ENCODE measurements at places on chromosomes 2 and 18.

DNA sequence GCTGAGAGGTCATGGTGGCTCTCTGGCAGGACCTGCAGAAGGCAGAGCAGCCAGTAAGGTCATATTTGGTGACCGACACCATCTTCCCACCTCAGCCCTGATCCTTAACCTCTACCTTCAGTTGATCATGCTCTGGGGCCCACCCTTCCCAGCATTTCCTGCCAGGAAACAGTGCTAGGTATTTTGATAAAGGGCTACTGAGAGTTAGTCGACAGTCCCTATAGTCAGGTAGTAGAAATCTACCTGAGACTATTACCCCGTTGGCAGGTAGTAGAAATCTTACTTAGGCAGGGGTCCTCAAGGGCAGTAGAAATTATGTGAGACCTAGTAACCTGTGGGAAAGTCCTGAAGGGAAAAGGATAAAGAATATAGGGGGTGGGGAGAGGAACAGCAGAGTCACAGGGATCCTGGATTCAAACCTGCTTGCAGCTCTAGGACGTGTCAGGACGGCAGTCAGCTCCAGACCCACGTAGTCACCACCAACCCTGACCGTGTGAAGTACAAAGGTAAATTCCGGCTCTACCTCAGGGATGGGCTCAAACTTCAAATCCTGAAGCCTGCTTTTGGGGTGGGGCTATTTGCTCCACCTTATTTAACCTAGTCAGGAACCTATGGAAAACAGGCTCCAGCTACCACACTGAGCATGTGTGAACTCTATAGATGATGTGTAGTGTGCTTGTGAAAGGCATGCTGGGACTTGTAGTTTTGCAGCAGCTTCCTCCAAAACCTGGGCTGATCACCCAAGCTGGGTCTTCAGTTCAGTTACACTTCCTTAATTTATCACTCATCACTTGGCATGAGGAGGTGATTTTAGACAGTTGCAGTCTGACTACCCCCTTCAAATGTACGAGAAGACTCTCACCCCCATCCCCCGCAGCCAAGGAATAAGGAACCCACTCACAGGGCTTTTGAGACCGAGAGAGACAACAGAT is at the start of gene DQX1:
Gene DQX1, minus strand, starts transcription at position 515 of the 932 bp plus-strand sequence. Its CDS starts 502 bp downstream, at position 13.
- no peak for DNase-seq

- no peak for DNase-seq
Measured at GRCh38 chr18:28088477-28088876, 88.5 kb downstream of the CDH2 start.

DNA sequence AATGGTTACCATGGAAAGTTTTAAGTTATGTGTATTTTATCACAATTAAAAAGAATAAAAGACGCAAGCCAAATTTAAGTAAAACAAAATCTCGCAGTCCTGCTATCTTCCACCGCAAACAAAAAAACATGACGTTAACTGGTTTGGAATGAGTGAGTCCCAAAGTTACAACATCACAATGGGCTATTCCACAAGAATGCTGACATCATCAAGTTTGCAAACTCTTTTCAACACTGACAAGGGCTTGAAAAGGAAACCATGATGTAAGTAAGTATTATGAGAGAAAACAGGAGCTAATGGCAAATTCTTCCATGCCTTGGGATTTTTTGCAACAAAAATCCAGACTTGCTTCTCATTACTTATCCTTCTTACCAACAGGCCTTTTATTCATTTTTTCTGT is 31.1 kb downstream of the SIGLEC15 start:
- DNase-seq, result no peak

DNA sequence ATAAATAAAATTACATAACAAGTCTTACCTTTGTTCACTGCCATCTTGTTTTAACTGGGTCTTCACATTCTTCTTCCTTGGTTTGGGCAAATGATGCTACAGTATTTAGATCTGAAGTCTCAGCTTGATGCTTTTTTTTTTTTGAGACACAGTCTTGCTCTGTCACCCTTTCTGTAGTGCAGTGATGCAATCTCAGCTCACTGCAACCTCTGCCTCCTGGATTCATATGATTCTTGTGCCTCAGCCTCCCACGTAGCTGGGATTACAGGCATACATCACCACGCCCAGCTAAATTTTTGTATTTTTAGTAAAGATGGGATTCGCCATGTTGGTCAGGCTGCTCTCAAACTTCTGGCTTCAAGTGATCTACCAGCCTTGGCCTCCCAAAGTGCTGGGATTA is 53.2 kb upstream of the MAT2A start:
- no peak for DNase-seq

- DNase-seq, result no peak
Measured at GRCh38 chr2:101847661-101848339, 144.0 kb upstream of the IL1R2 start.

- no peak for DNase-seq
Measured at GRCh38 chr2:101754618-101755017, 57.1 kb downstream of the MAP4K4 start.

- DNase-seq, result no peak
Measured at GRCh38 chr2:42523341-42523740, 29.6 kb upstream of the KCNG3 start.

GRCh38 chr2:189427872-189428271 is 13.4 kb upstream of the WDR75 start:
- DNase-seq, result no peak

GRCh38 chr2:172253190-172254052 is 150.7 kb upstream of the DLX2 start:
- no peak for DNase-seq

DNA sequence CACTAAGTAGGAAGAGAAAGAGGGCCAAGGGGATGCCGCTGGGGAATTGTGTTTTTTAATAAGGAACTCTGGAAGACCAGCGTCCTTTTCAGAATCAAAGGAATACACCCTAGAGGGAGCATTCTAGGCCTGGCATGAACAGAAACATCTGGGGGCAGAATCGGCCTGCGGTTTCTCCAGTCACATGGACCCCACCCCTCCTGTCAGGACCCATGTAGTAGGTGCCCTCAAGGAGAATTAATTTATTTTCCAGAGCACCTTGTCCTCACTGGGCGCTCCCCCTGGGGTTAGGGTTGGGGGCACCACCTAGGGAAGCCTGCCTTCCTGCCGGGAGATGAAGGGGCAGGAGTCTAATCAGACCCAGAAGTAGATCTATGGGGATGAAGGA is 44.2 kb downstream of the TMEM37 start:
- DNase-seq, result no peak

DNA sequence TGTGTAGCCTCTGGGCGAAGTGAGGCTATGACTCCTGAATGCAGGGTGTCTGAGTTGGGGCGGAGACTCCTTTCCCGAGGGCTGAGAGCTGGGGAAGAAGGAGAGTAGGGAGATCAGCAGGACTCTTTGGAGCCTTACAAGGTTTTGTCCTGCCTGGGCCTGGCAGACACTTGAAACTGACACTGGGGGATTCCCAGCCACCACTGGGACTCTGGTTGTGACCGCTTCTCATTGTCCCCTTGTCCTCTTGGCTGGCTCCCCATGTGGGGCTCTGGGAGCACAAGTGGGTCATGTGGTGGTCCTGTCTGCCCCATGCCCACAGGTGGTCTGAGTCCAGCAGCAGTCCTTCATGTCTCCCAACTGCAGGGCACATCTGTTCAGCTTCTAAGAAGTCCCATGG is 78.2 kb upstream of the MGAT4A start:
- no peak for DNase-seq

DNA sequence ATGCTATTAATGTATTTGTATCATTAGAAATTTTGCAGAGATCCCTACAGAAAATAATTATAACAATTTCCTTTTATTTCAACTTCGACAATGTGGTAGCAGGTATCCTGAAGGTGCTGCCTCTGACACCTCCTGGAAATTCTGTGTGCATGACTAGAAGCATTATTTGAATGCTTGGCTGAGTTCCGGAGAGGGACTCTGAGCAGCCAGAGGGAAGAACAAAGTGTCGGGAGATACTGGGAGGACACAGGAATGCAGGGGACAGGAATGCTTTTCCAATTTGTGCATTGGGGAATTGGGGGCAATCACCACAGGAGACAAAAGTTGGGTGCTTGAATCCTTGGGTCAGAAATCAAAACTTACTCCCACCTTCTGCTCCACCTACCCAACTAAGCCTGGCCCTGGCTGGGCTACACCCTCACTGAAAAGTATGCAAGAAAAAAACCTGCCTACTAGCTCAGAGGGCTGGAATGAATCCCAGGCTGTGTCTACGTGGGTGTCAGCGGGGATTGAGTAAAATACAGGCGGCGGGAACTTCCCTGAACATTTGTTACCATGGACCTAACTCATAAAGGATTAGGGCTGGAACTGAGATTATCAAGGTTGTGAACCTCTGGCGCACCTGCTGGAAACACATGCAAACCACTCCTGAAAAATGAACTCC is 299.3 kb downstream of the SOX11 start:
- DNase-seq, result no peak
